ENCODE measurements at places on chromosomes 12 and 14. TPM values are rescaled to one million over a fixed set of nuclear protein-coding genes. Genes with fewer than 3 reads are reported as not detected.

Gene HHIPL1
- 0.01 TPM for polyA plus RNA-seq

Gene TRHDE
- polyA plus RNA-seq: not detected

Gene HVCN1
- 0.88 TPM for polyA plus RNA-seq

Gene SSTR1
- 0.12 TPM for polyA plus RNA-seq

Gene POLE2
- 9.7 TPM for polyA plus RNA-seq

Gene B3GNT4
- polyA plus RNA-seq: 0.57 TPM

Gene LRRIQ1
- polyA plus RNA-seq: not detected

Gene UNC79
- under 0.01 TPM for polyA plus RNA-seq

Gene PLBD1
- not detected for polyA plus RNA-seq

Gene PIK3C2G
- polyA plus RNA-seq: not detected

Gene HPD
- 195 TPM for polyA plus RNA-seq

Gene RPL36AL
- polyA plus RNA-seq: 84.2 TPM

Gene GPR162
- polyA plus RNA-seq: 0.08 TPM

Gene AMN
- polyA plus RNA-seq: 9.8 TPM

Gene FOXA1
- polyA plus RNA-seq: 43.4 TPM

Gene CD163L1
- polyA plus RNA-seq: 3.1 TPM

Gene DLGAP5
- 7.7 TPM for polyA plus RNA-seq

Gene PLEKHG7
- polyA plus RNA-seq: not detected

Gene TAS2R42
- polyA plus RNA-seq: not detected

Gene ACVRL1
- polyA plus RNA-seq: not detected

Gene MYF5
- not detected for polyA plus RNA-seq

Gene HNF1A
- 13.4 TPM for polyA plus RNA-seq

Gene GALNT16
- 0.54 TPM for polyA plus RNA-seq

Gene KRT78
- not detected for polyA plus RNA-seq

Gene TBX3
- polyA plus RNA-seq: 42.4 TPM

Gene CAPZA3
- polyA plus RNA-seq: not detected

Gene MANSC4
- polyA plus RNA-seq: not detected

Gene SYNDIG1L
- 0.10 TPM for polyA plus RNA-seq

Gene TMEM106C
- polyA plus RNA-seq: 191 TPM

Gene UNC119B
- 19.7 TPM for polyA plus RNA-seq

Gene ACTN1
- polyA plus RNA-seq: 152 TPM

Gene PHETA1
- 15.8 TPM for polyA plus RNA-seq

Gene RAB3IP
- polyA plus RNA-seq: 33.6 TPM

Gene RIN3
- 3.5 TPM for polyA plus RNA-seq

Gene CD4
- 0.95 TPM for polyA plus RNA-seq

Gene RFX4
- polyA plus RNA-seq: not detected

Gene TAC3
- 0.25 TPM for polyA plus RNA-seq

Gene PPP4R4
- polyA plus RNA-seq: 9.5 TPM

Gene VDR
- 0.08 TPM for polyA plus RNA-seq

Gene TSPAN9
- 58.2 TPM for polyA plus RNA-seq

Gene CCDC184
- not detected for polyA plus RNA-seq

Gene ADCY4
- 0.03 TPM for polyA plus RNA-seq

Gene OTOGL
- polyA plus RNA-seq: not detected

Gene SOS2
- polyA plus RNA-seq: 8.8 TPM

Gene KCNMB4
- polyA plus RNA-seq: 0.67 TPM

Gene NRXN3
- not detected for polyA plus RNA-seq

Gene PLXNC1
- 6.6 TPM for polyA plus RNA-seq

Gene ISCU
- polyA plus RNA-seq: 85.9 TPM

Gene CARMIL3
- 0.55 TPM for polyA plus RNA-seq

Gene TSHR
- not detected for polyA plus RNA-seq
